Neural crest cell (in vitro differentiated cells): ENCODE measurements at places on chromosomes 12 and 14.

DNA sequence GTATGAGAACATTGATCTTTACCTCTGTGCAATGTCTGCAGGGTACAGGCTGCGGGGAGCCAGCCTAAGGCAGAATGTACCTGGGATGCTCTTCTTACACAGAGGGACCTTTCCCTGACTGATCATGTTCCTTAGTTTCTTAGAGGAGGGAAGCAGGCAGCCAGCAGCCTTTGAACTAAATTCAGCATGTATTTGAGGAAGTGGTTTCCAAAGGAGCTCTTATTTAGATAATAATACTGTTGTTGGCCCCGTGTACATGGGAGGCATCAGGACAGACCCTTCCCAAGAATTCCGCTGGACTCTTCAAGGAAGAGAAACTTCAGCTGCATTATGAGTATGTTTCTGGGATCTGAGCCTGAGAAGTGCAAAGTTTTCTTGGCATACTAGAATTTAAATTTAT is 98.8 kb downstream of the CCDC92 start:
- no peak for DNase-seq

- no peak for DNase-seq
Measured at GRCh38 chr12:53045696-53046045, 4.2 kb upstream of the TNS2 start.

GRCh38 chr14:50222055-50222613 is 9.2 kb downstream of the SOS2 start:
- no peak for DNase-seq

DNA sequence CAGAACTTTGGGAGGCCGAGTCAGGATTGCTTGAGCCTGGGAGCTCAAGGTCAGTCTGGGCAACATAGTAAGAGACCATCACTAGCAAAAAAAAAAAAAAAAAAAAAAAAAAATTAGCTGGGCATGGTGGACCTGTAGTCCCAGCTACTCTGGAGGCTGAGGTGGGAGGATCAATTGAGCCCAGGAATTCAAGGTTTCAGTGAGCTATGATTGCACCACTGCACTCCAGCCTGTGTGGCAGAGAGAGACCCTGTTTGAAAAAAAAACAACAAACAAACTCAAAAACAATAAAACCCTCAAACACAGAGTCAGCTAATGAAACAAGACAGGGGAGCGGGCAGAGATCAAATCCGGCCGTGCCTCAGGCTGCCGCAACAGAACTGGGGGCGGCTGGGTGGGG is 41.7 kb upstream of the DLK1 start:
- no peak for DNase-seq

- no peak for DNase-seq
Measured at GRCh38 chr12:76329159-76329558, 19.1 kb downstream of the BBS10 start.

GRCh38 chr12:125143491-125143890 is 78.3 kb downstream of the AACS start:
- no peak for DNase-seq

- DNase-seq, result no peak
Measured at GRCh38 chr14:60975551-60975950, 5.3 kb downstream of the TRMT5 start.

- DNase-seq, result no peak
Measured at GRCh38 chr14:42488965-42489364, 882.3 kb downstream of the LRFN5 start.

- DNase-seq, result no peak
Measured at GRCh38 chr14:89427426-89428172, 10.6 kb upstream of the FOXN3 start.

DNA sequence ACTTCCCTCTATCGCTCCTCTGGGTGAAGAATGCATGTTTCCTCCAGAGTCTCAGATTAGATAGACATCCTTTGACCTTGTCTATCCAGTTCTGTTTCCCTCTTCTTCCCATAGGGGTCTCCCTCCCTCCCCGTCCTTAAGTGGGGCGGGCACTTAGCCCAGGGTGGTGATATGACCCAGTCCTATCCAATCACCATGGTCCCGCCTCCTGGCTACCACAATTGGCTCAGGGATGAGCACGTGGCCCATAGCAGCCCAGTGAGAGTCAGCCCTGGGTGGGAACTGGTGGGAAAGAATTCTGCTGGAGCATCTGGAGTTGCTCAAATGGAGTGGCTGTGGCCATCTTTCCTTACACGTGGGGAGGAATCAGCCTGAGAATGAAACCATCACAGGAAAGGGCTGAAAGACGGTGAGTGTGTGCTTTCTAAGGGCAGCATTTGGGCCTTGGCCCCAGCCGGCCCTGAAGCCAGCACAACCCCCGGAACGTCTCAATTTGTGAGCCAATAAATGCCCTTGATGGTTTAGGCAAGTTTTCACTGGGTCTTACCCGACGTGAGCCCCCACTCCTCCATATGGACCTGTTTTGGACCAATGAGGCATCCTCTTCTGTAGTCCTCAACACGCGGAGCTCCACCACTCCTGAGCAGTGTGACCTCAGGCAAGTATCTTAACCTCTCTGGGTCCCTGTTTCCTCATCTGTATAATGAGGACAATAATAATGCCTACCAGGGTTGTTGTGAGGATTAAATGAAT is 14.4 kb upstream of the MLXIP start:
- peak; percentile 59 for DNase-seq

DNA sequence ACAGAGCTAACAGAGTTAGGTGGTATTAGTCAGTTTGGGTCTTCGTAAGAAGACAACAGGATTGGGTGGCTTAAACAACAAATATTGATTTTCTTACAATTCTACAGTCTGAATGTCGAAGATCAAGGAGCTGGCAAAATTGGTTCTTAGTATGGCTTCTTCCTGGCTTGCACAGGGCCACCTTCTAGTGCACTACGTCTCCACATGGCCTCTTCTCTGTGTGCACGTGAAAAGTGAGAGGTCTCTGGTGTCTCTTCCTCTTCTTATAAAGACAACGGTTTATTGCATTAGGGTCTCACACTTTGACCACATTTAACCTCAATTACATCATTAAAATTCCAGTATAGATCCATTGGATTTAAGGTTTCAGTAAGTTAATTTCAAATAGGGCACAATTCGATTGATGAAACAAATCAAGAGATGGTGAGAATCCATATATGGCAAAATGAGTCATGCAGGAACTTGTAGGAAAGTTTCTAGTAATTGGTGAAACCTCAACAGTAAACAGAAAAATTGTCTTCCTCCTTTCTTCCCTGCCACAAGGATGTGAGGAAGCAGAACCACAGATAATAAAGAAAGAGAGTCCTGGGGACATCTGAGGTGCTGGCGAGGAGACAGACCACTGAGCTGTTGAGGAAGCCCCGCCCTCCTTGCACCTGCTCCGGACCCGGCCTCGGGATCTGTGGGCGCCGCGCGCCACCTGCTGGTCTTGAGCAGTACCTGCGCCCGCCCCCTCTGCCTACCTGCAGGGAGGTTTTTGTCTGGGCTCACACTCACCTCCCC is 846.7 kb downstream of the TMEM121 start:
- DNase-seq, result no peak

GRCh38 chr14:50051706-50052105 is 64.7 kb downstream of the VCPKMT start:
- no peak for DNase-seq

- no peak for DNase-seq
Measured at GRCh38 chr12:25041006-25041741, 92.3 kb upstream of the BCAT1 start.

DNA sequence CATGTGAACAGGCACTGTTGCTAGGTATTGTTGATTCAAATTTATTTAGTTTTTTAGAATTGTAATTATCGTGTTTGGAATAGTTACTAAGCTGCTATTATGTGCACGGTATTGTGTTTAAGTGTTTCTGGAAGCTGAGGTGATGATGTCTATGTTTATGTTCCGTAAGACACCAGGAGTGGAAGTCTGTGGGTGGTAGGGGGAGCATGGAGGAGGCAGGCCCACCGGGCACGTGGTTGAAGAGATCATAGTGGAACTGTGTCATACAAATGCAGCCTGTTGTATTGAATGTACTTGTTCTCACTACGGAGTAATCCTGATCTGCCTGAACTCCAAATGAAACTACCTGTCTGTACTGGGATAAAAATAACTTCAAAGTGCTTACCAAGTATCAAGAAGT is 36.1 kb upstream of the STXBP6 start:
- DNase-seq, result no peak

GRCh38 chr12:26318661-26319068 is 123.3 kb downstream of the SSPN start:
- DNase-seq, result no peak

DNA sequence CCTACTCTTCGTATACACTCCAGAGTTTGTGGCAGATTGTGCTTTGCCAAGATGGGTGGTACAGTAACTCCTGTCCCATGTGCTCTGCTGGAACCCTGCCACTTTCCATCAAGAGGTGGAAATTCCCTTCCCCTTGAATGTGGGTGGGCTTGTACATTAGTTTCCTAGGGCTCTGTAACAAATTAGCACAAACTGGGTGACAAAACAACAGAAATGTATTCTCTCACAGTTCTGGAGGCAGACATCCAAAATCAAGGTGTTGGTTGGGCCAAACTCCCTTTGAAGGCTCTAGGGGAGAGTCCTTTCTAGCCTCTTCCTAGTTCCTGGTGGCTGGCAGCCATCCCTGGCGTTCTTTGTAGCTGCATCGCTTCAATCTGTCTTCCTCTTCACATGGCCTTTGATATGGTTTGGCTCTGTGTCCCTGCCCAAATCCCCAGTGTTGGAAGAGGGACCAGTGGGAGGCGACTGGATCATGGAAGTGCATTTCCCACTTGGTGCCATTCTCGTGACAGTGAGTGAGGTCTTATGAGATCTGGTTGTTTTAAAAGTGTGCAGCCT is 117.5 kb downstream of the VRK1 start:
- DNase-seq, result no peak

DNA sequence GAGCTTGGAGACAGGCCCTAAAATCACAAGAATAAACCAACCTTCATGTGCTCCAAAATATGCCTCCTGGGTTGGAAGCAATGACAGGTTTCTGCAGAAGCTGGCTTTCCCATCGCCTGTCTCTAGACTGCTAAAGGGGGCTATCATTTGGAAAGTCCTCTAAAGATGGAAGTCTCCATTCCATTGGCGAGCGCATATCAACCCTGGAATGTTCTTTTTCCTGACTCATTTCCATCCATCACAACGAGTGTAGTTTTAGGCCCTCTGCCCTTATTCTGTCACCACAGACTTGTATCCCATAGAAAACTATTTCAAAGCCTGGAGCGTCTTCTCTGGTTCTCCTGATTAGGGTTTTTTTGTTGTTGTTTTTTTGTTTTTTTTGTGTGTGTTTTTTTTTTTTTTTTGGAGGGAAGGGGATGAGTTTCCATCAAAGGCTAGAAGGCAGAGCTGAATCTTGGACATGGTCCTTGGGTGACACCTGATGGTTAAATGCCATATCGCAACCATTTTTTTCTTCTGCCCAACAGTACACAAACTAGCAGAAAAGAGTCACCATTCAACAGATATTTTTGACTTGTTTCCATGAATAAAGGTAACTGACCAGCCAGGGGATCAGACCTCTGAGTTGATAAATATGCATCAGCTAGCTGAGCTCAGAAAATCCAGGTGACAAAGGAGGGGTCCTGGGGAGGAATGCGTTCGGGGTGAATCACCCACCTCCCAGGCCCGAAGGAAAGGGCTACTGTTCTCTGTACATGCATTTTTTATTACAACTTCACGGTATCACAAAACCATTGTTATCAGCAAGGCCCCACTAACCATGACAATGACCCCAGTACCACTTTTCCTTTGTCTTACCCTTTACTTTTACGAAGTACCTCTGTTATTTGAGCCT is 40.5 kb downstream of the KCNA5 start:
- DNase-seq, result peak; percentile 65

DNA sequence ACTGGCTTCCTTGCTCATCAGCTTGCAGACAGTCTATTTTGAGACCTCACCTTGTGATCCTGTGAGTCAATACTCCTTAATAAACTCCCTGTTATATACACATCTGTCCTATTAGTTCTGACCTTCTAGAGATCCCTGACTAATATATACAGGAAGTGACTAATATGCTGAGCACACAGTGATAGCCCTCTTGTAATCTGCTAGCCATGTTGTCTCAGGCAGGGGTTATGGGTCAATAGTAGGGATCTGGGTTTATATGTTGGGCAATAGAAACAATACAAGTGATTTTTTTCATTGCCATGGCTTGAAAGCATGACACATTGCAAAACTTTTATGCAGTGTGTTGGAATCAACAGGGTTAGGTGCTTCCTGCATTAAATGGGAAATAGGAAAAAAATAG is 562.2 kb downstream of the GALC start:
- DNase-seq, result no peak

GRCh38 chr14:51028851-51029754 is 65.8 kb downstream of the TRIM9 start:
- DNase-seq, result no peak

DNA sequence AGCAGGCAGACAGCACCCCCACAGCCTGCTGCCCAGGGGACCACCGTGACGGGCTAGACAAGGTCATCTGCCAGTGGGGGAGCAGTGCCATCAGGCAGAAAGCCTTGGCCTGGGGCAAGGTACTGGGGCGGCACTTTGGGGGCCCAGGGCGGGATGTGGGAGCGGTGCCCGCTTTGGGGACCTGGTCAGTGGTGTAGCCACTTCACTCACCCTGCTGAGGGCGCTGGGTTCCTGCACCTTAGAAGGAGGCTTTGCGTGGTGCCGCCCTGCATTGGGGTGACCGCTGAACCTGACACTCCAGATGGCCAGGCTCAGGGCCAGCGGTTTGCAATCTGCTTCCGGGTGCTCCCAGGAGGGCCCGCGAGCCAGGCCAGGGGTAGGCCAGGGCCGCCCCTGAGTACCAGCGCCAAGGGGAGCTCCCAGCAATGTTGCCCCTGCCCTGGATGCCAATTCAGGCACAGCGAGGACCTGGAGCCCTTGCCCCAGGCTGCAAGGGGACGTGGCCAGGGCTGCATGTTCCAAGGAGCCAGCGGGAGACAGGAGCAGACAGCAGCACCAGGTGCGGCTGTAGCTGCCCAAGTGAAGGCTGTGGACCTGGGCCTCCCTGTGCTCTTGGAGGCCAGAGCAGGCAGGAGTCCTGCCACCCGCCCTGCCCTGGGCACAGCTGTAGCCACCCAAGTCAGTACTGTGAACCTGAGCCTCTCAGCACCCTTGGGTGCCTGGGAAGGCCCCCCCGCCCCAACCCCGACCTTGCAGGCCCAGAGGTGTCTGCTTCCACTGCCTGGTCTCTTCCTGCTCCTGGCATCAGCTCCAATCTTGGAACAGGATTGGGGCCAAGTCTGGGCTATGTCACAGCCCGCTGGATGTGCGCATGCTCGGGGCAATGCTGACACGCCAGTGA is 550.7 kb downstream of the SLC6A15 start:
- DNase-seq, result no peak

DNA sequence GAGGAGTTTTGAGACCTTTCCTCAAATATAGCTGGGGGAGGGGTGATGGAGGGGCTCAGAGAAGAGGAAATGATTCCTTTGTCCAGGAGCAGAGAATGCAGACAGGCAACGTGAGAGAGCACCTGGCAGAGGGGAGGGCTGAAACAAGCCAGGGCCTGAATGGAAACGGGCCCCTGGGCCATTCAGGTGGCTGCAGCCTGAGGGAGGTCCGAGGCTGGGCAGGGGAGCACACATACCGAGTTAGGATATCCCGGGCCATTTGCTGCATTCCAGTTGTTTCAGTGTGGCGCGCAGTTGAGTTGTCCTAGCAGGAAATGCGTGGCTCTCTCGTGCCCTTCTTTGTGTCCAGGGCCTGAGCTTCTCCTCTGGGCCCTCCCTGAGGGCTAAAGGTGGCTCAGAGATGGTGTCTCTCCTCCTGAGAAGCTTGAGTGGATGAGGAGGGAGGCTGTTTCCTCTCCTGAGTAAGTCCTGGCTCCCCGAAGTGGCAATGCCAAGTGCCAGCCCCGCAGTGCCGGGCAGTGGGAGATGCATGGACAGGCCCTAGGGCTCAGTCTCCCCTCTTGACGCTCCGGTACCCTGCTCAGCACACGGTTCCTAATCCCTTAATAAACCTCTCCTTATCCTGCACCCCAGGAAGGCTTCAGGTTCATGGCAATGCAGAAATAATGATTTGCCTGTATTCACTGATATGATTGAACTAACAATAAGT is 85.5 kb upstream of the VRK1 start:
- no peak for DNase-seq
